Kidney (tissue), 22 donors: ENCODE measurements at places on chromosomes 3 and 15.

DNA sequence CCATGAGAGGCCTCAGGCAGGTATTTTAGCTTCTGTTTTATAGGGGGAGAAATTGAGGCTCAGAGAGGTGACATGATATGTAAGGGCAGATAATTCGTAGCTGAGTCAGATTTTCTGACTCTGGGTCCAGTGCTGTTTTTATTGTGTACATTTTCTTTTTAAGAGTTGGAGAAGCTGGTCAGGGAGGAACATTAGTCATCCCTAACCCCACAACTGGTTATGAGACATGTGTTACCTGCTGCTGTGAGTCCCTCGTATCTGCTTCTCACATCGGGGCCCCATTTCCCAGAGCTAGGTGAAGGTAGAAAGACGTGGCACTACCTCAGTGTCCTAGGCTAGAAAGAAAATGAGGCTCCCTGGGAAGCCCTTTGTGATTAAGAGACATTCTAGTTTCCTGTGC lies 28.6 kb downstream of the GALNT15 start:
- DNase-seq = no peak

- DNase-seq = no peak
These were observed 820.8 kb downstream of the TBL1XR1 start for GRCh38 chr3:176376531-176376930.

DNA sequence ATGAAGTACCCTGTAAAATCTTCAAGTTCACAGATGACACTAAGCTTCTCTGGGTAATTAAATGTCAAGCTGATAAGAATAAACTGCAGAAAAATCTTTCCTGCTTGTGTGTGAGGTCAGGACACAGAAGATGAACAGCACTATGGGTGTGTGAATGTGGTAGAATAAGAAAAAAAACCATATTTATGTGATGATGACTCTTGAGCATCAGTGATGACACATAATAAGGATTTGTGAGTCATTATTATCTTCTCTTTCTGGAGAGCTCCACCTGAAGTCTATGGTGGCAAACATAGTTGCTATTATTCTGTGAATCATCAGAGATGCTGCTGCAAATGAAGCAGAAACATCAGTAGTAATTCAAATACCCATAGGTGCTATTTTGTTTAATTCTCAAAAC lies 422.4 kb downstream of the DIPK2A start:
- DNase-seq = no peak

DNA sequence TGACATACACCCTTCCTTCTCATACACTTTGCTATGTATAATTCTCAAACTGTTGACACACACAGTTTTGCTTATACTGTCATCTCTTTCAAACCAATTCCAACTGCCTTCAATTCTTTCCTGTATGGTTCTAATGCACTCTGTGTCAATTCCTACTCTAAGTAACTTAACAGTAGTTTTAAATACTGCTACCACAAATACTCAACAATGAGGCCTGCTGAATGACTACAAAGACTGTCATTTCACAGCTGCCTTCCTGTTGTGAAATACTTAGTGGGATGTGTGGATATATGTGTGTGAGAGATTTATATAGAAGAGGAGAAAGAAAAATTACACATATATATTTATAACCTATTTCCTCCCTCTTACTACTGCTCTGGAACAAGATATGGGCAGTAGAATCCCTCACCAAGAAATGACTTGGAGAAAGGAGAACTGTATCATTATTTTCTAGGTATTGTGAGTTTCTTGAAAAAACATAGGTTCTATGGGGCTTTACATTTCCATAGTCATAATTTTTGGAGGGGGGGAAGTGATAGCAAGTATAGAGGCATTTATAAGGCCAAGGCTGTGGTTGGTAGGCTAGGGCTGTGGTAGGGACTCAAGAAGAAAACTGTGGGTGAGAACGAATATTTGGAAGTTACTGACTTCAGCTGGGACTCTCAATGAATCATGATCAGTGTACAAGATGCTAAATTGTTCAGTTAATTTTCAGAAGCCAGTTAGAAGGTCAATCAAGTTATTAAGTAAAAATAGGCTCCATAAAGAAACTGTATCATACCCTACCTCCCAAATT lies 88.7 kb downstream of the ANKRD28 start:
- no peak for DNase-seq

GRCh38 chr3:177281292-177282118 lies 84.2 kb upstream of the TBL1XR1 start:
- no peak for DNase-seq

- no peak for DNase-seq
These were observed 132.1 kb upstream of the KLHL25 start for GRCh38 chr15:85926834-85927233.

- DNase-seq = no peak
These were observed 26.6 kb downstream of the MIX23 start for GRCh38 chr3:122356402-122356801.

DNA sequence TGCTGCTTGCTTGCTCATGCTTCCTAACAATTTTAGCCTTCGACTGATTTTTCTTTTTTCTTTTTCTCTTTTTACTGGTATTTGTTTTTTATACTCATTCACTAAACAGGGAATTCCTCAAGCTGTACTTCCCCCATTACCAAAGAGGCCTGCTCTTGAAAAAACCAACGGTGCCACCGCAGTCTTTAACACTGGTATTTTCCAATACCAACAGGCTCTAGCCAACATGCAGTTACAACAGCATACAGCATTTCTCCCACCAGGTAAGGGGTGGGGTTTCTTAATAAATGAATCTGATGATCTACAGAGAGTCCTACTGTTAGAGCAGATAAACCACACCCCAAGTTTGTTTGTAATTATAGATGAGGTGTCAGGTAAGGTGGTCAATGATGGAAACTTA lies 178.8 kb downstream of the MBNL1 start:
- DNase-seq = no peak

GRCh38 chr3:119580067-119580760 lies 922 bp downstream of the ADPRH start:
- DNase-seq = no peak

- no peak for DNase-seq
These were observed 41.8 kb downstream of the IQCB1 start for GRCh38 chr3:121793078-121793477.

DNA sequence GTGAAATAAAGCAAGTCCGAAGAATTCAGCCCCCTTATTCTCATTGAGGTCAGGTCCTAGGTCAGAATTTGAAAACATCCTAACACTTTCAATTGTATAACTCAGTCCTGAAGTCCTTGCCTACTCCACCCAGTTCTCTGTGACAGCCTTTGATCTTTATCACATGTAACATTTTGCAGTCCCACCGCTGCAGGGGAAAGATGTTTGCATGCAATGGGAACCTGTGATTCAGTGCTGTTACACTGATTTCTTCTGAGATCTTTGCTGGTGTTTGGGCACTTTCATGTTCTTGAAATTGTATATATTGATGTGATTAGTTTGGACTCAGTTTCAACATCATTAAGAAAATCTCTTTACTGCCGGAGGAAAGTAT lies 18.0 kb upstream of the SECISBP2L start:
- no peak for DNase-seq

GRCh38 chr3:24211381-24211780 lies 266.3 kb downstream of the NR1D2 start:
- no peak for DNase-seq

GRCh38 chr3:36317915-36318314 lies 62.4 kb upstream of the STAC start:
- no peak for DNase-seq

- DNase-seq = no peak
These were observed 90.6 kb upstream of the AKAP13 start for GRCh38 chr15:85289677-85290365.

DNA sequence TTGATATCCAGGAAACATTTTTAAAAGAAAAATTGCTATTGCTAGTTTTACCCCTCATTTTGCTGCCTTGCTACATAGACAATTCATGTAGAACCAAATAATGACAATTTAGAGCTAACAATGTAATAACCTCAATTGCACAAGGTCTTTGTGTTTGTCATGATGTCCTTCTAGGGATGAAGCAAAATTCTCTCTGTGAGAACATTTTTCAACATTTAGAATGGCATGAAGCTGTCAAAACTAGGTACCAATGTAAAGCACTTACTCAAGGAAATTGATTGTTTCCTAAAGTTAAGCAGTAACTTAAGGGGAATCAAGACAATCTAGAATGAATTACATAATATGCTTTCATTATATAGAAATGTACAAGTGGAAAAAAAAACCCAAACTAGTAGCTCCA lies 7.9 kb upstream of the FGF7 start:
- no peak for DNase-seq

DNA sequence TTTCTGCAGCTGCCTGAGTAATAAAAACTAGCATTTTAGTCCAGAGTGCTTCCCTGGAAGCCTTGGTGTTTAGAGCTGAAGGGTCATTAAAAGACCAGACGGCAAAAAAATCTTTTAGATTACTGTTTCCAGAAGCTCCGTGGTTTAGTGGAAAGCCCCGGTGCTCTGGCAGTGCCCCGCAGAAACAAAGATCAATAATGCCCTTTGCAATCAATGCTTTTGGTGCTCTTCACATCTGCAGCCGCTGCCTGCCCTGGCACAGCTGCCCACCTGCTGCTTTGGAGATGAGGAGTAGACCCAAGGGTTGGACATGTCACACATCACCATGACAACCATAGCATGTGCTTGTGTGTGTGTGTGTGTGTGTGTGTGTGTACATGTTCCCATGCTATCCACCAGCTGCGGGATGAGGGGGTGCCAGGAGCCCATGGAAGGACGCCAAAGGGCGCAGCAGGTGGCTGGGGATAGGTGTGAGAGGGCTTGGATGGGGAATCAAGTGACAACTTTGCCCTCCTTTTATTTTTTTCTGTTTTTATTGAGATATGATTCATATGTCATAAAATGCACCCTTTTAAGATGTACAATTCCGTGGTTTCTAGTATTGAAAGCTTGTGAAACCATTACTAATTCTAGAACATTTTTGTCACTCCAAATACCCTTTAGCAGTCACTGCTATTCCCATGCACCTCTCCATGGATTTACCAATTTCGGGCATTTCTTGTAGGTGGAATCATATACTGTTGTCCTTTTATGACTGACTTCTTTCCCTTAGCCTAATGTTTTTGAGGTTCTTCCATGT lies 75.7 kb upstream of the KLHL25 start:
- no peak for DNase-seq

DNA sequence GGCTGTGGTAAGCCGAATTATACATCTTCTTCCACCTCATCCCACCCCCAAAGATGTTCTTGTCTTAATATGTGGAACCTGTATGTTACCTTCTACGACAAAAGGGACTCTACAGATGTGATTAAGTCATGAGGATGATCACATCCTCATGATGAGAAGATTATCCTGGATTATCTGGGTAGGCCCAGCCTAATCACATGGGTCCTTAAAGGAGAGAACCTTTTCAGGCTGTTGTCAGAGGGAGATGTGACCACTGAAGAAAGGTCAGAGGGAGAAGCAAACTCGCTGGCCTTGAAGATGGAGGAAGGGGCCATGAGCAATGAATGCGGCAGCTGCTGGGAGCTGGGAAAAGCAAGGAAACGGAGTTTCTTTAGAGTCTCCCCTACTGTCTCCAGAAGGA lies 12.9 kb upstream of the SCG3 start:
- DNase-seq = no peak

DNA sequence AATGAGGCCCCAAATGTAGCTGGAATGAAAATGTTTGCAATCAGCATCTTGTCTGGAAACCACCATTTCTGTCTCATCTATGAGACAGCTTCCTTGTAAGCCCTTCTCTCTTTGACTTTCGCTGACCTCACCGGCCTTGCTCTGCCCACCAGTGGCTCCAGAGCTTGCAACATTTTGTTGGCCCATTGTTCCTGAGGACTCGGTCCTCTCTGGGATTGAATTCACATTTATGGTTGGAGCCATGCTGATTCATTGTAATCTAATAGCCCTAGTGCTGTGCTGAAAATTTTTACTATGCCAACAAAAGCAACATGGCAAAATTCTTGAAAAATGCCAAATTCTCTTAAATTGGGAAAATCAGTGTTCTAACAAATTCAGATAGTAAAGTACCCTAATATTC lies 37.2 kb downstream of the ABHD5 start:
- DNase-seq = no peak

GRCh38 chr3:54427501-54427900 lies 305.1 kb downstream of the CACNA2D3 start:
- DNase-seq = no peak

DNA sequence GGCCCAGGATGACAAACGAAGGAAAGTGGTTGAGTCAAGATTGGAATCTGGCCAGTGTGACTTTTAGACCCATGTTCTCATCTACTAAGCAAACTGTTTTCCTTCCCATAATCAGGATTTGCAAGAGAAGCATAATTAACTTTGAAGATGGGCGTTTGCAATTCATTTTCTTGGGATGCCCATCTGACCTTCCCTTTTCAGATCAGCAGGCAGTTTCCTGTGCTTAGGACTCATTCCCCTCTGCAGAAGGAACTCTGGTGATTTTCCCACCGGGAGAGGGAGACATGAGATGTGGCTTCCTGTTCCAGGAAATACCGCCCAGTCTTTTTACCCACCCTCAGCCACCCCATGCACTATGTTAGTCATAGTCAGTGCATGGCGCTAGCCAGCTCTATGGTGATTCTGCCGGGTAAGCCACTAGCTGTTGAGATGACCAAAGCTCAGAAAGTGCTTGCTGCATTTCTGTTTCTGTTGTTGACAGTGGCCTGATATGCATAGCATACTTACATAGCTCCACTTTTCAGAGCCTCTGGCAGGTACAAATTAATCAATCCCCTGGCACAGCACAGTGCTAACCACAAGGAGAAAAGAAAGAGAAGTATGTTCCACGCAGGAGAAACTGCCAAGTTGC lies 129.4 kb downstream of the VGLL4 start:
- DNase-seq = no peak

- peak; percentile 34 for DNase-seq
These were observed 17.6 kb upstream of the LINGO1 start for GRCh38 chr15:77650265-77650664.

DNA sequence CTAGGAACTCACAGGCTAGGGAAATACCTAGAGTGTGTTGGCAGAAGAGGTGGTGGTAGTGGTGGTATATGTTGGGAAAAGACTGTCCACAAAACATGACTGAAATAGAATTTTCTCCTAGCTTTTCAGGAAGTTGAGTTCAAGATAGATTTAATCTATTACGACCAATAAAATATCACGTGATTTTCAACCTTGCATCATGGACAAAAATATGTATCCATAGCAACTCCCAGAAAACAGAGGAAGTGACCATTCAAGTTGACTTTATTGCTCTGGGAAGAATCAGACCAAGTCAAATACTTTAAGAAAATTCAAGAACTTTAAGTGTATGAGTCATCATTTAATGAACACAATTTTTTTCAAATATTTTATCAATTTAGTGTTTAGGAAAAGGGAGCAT lies 347.0 kb upstream of the ZNF385D start:
- no peak for DNase-seq

DNA sequence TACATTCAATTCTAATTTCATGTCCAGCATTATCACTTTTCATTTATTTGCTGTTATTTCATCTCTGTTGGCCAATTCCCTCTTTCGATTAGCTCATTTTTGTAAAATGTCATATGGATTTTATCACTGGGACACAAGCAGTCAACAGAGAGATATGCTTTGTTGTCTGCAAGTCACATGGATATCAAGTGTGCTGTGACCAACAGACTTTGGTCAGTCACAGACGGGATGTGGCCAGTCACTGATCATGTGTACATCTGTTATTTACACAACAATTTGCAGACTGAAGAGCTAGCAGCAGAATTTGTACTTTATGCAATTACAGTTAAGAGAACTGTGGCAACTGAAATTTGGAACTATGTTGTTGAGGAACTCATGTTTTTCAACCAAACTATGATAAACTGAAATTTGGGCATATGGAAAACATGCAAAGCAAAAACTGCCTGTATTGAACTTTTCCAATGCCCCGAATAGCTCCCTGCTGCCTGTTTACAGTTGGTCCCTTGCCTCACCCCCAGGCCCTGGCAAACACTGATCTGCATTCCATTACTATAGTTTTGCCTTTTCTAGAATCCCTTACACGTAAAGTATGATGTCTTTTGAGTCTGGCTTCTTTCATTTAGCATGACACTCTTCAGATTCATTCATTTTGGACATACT lies 104.4 kb downstream of the RPL22L1 start:
- no peak for DNase-seq
